ENCODE measurements at places on chromosomes 4 and X. TPM values are rescaled to one million over a fixed set of nuclear protein-coding genes. Genes with fewer than 3 reads are reported as not detected.

CLGN gene
- total RNA-seq, result 29.0 TPM

VSIG1 gene
- total RNA-seq, result not detected

EDA2R gene
- total RNA-seq, result 12.6 TPM

FATE1 gene
- total RNA-seq, result not detected

SOD3 gene
- total RNA-seq, result 5.2 TPM

GPRASP3 gene
- 12.0 TPM for total RNA-seq

TMPRSS11F gene
- not detected for total RNA-seq

GUCY1B1 gene
- 4.4 TPM for total RNA-seq

TMEM271 gene
- total RNA-seq, result not detected

CTAG2 gene
- total RNA-seq, result not detected

SPANXA2 gene
- not detected for total RNA-seq

DRD5 gene
- not detected for total RNA-seq

DDIT4L gene
- 9.2 TPM for total RNA-seq

RIBC1 gene
- total RNA-seq, result 0.66 TPM

ARMCX4 gene
- total RNA-seq, result 9.5 TPM

Measured in uterine smooth muscle cell (primary cell).